ENCODE measurements at places on chromosomes 6 and 20.

- no peak for DNase-seq
Observed at GRCh38 chr6:122722746-122723145, 56.8 kb upstream of the FABP7 start.

- DNase-seq, result no peak
Observed at GRCh38 chr6:72740135-72740534, 118.3 kb downstream of the KCNQ5 start.

GRCh38 chr6:4564801-4565271 lies 211.4 kb upstream of the CDYL start:
- no peak for DNase-seq

DNA sequence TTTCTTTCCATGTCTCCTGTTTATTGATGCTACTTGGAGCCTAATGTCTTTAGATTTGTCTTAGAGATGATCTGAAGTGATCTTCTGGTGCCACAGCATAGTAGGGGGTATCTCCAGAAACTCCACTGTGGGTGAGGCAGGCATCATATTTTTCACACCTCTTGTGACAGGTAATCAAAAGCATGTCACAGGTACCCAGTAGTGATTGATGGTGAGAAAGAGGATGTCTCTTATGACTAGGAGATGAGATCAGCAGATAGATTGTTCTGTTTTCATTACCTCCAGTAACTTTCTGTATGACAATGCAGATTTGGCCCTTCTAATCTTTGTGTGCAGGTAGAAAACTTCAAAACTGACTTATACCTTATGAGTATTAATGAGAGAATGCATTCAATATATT lies 13.5 kb downstream of the NCOA7 start:
- DNase-seq, result no peak
